ENCODE measurements at places on chromosomes 1 and 21.

GRCh38 chr1:57115030-57115614, 149.3 kb upstream of the C8B start:
- no peak for DNase-seq

- no peak for DNase-seq
These were observed 792.8 kb downstream of the USP25 start for GRCh38 chr21:16522548-16522947.

GRCh38 chr1:203692565-203693470, 66.2 kb downstream of the ATP2B4 start:
- DNase-seq = peak; percentile 95

DNA sequence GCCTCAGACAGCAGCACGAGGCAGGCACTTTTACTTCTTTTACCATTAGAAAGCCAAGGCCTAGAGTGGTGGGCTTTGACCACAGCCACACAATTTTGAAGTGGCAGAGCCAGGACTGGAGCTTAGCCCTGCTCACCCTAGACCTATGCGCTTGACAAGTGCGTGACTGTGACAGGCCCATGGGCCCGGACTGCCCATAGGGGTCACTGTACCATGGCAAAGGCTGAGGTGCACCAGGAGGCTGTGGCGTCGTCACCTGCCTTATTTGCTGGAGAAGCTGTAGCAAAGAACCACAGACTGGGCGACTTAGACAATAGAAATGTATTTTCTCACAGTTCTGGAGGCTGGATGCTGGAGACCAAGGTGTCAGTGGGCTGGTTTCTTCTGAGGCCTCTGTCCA, 2.6 kb upstream of the TMEM82 start:
- DNase-seq = no peak

DNA sequence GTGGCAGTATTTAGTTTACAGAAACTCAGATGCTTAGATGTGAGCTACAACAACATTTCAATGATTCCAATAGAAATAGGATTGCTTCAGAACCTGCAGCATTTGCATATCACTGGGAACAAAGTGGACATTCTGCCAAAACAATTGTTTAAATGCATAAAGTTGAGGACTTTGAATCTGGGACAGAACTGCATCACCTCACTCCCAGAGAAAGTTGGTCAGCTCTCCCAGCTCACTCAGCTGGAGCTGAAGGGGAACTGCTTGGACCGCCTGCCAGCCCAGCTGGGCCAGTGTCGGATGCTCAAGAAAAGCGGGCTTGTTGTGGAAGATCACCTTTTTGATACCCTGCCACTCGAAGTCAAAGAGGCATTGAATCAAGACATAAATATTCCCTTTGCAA, 59.7 kb upstream of the ZNF326 start:
- no peak for DNase-seq

DNA sequence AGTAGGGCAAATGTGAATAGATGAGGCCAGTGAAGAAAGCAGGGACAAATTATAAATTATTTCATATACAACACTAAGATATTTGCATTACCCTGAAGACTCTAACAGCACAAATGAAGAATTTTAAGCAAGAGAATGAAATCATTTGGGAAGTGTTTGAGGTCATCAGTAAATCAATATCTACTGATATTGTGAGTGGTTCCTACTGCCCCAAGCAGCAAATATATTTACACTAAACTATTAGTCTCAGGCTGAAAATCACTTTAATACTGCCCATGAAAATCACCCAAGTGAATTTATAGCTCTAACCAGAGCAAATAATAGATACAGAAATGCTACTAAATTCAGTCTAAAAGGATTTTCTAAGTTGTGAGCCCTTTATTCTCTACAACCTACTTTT, 163.6 kb downstream of the KCNT2 start:
- DNase-seq = no peak

- DNase-seq = no peak
These were observed 54.9 kb downstream of the NRIP1 start for GRCh38 chr21:15009837-15010363.

- no peak for DNase-seq
These were observed 62.5 kb upstream of the EFHD2 start for GRCh38 chr1:15347182-15347581.

DNA sequence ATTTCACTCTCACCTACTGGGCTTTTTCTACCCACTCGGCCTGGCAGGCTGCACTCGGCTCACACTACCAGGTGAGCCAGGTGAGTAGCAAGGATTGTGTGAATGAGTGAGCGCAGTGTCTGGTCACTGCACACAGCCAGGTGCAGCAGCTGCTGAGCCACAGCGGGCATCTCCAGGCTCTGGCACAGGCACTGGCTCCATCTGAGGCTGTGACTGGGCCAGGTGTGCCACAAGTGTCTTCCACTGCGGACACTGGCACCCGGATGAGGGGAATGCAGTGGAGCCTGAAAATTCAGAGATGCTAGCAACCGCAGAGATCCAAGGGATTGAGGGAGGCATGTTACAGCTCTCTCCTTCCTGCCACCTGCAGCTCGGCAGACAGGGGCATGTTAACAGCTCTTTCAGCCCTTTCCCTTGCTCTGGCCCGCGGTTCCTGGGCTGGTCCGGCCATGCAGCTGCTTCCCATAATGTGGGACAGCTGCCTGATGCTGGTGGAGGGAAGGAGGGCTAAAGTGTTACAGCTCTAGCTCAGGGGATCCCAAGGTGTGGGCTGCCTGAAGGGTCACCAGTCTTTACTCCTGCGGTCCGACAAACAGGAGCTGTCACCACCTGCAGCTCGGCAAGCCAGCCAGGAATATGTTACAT, 1038.3 kb downstream of the AMY1C start:
- DNase-seq = no peak

DNA sequence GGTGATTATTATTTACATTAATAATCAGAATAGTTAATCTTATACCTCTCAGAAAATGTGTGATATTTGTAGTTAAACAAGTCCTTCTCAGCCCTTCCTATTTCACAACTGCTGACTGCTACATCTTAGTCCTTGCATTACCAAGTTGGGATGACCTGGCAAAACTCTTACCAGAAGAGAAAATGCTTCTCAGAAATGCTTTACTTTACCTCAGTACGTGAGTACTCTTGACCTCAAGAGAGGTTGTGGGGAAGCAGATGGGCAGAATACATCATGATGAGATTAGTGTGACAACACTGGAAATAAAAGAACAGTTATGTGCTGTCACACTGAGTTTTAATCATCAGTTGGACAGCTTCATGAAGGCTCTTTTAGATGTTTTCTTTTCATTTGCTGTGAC, 16.2 kb downstream of the CFAP126 start:
- no peak for DNase-seq

DNA sequence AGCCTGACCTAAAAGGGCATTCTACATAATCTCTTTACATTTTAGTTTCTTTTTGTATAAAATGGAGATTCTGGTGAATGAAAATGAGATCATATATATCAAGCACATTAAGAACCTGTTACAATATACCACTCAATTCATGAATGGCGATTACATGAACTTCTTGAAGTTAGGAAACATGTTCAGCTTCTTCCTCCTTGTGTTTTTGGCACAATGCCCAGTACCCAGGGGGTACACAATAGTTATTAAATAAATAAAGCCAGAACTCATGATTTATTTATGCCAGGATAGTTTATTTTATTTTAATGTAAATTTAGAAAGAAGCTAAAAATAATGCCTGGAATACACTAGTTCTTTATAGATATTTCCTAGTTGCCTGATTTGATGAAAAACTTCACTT, 186.0 kb upstream of the PTGFR start:
- DNase-seq = no peak

- no peak for DNase-seq
These were observed 5.5 kb downstream of the CEPT1 start for GRCh38 chr1:111145542-111145941.

DNA sequence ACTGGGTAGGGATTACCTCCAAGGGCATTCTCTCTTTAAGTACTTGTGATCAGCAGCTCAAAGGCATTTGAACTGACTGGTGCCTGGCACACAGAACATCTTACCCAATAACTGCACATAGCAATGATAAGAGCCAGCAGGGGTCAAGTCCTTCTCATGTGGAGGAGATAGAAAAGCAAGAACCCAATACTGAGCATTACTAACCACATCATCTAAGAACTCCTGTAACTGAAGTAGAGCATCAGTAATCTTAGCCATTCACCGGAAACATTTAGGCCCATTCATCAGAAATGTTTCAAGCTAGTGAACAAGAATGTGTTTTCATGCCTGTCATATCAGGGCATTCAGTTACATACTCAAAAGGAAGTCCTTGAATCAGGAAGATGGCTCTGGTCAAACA, 33.6 kb upstream of the THEM4 start:
- DNase-seq = no peak

GRCh38 chr1:11854519-11854918, 4.2 kb downstream of the NPPB start:
- no peak for DNase-seq

- DNase-seq = no peak
These were observed 76.6 kb upstream of the ZNF644 start for GRCh38 chr1:91098299-91098906.

GRCh38 chr21:45448283-45448809, 43.4 kb downstream of the COL18A1 start:
- no peak for DNase-seq

DNA sequence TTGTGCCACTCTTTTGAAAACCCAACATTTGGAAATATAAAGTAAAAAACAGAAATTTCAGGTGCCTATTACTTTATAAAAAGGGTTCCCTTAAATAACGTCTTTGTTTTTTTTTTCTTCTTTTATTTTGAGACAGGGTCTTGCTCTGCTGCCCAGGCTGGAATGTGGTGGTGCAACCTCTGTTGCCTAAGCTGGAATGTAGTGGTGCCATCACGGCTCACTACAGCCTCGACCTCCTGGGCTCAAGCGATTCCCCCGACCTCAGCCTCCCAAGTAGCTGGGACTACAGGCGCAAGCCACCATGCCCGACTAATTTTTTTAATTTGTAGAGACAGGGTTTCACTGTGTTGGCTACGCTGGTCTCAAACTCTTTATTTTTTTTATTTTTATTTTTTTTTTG, 110.2 kb upstream of the HNRNPU start:
- no peak for DNase-seq

- no peak for DNase-seq
These were observed 19.8 kb downstream of the SMIM12 start for GRCh38 chr1:34839526-34840305.

GRCh38 chr1:156356262-156356874, 12.6 kb upstream of the RHBG start:
- no peak for DNase-seq

- no peak for DNase-seq
These were observed 64.3 kb upstream of the MORC3 start for GRCh38 chr21:36255663-36256062.

DNA sequence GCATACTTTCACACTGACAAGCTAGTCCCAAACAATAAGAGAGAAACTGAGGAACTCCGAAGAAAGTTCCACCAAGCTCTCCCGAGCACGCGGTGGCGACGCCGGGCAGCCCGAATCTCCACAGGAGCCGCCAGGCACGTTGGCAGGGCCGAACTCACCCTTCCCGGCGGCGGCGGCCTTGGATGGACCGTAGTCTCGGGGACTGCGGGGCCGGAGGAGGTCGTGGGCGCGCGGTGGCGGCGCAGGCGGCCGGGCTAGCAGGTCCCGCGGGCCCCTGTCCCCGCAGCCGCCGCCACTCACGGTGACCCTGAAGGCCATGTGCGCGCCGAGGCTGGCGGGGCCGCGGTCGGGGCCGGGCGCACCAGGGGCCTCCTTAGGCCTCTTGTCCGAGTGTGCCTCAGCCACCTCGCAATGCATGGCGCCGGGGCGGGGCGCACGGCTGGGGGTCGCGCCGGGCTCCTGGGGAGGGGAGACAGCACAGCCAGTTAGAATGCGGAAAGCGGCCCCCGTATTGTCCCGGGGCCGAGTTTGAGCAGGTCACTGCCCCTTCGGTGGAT, 1.2 kb downstream of the GLIS1 start:
- DNase-seq = no peak

GRCh38 chr1:201511941-201512539, 5.1 kb upstream of the CSRP1 start:
- no peak for DNase-seq

DNA sequence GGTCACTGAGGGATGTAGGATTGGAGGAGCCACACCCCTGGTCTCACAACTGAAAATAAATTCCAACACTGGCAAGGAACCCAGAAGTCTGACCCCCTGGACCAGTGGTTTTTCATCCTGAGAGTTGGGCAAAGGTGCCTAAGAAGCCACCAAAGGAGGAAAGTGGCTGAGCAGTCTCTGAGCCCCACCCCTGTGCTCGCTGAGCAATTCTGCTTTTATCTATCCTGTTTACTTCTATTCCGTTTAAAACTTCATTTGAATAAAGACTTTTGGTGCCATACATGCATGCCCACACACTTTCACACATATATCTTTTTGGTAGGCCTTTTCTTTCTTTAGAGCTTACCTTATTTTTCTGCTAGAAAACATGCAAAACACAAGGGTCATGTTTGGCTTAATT, 13.9 kb upstream of the CD53 start:
- no peak for DNase-seq

DNA sequence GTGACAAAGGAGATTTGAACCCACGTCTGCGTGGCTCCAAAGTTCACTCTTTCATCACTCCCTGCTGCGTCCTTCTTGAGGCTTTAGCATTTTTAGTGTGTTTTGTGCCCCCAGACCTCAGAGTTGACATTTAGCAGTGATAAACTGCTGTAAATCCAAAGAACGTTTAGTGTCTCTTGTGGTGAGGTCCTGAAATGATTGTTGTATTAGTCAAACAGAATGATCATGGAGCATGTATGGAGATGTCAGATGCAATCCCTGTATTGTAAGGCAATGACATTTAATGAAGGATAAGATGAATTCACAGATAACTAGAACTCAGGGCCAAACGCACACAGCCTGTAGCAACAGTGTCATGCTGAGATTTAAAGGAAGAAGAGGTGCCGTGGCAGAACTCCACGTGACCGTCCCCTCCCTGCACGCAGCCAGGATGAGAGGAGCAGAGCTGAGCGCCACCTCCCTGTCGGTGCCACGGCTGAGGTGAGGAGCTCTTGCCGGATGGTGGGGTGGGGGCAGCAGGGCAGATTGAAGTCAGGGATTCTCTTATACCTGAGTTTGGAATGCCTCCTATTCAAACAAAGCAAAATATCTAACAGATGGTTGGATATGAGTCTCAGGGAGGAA, 30.1 kb downstream of the NTPCR start:
- DNase-seq = no peak

- DNase-seq = peak; percentile 26
These were observed 184.3 kb downstream of the CYYR1 start for GRCh38 chr21:26388731-26389231.

DNA sequence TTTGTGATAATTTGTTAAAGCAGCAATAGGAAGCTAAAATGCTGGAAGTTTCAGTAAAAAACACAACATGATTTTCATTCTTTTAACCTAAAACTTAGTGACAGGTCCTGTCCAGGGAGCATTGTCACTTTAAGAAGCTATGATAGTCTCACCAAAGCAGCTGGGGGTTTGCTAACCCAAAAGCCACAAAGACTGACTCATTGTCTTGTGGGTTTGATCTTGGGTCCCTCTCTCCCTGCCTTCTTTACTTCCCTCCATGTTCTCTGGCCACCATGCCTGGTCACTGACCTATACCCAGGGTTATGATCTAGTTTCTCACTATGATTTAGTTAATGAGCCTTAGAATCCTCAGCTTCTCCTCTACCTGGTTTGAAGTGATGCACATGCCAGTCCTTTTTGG, 213.5 kb upstream of the PTGFR start:
- DNase-seq = no peak
